ENCODE measurements at places on chromosomes 2 and 18.

DNA sequence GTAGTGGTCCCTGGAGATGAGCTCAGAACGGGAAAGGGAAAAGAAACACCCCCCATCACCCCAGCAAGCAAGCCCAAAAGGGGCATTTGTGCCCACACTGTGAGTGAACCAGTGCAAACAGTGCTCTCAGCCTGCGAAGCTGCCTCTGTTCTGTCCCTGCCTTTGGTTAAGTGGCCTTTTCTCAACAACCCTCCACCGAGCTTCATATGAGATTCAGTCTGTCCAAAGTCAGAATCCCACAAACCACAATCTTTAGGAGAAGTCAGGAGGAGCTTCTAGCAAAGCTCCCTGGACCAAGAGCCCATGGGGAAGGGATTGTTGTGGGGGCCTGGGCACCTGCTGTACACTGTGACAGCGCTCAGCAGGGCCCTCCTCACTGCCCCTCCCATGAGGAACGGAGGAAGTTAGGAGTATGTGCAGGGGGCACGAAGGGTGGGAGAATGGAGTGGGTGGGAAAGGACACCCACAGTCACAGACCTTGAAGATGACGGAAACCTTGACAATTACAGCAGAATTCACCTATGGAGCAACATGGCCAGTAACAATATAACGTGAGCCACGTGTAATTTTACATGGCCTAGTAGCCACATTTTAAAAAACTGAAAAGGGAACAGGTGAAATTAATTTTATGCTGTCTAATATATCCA, 119.5 kb downstream of the SMAD7 start:
- DNase-seq, result no peak

- DNase-seq, result no peak
Measured at GRCh38 chr2:175872005-175872348, 130.1 kb downstream of the LNPK start.

DNA sequence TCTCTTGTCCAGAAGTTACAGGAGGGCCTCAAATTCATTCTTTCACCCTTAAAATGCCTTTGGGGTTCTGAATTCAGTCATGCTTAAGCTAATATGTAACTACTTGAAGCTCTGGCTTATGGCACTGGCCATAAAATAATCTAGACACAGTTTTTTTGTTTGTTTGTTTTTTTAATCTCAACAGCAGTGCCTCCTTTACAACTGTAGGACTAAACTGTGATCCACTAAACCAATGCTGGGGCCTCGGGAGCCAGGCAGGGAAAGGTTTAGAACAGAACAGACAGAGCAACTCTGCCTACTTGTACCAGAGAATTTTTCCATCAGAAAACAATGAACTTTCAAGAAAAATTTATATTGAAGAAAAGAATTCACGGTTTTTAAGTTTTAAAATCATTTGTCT, 1.7 kb downstream of the STAM2 start:
- no peak for DNase-seq

DNA sequence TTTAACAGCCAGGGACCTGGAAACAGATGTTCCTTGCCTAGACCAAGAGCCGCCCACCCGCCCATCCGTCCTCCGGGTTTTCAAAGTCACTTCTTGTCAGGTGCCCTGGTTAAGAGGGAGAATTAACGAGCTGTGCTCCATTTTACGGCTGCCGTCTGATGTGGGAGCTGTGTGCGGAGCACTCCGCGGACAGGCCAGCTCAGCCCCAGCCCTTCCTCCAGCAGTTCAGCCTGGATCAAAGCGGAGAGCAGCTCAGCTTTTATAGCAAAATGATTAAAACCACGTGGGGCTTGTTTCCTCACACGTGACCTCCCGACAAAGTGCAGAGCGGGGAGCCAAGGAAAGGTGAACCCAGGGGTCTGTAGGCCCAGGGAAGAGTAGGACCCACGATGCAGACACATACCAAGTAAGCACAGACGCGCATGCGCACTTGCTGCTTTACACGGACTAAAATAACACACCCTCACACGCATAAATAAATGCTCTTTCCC, 46.1 kb upstream of the PKDCC start:
- DNase-seq, result no peak

DNA sequence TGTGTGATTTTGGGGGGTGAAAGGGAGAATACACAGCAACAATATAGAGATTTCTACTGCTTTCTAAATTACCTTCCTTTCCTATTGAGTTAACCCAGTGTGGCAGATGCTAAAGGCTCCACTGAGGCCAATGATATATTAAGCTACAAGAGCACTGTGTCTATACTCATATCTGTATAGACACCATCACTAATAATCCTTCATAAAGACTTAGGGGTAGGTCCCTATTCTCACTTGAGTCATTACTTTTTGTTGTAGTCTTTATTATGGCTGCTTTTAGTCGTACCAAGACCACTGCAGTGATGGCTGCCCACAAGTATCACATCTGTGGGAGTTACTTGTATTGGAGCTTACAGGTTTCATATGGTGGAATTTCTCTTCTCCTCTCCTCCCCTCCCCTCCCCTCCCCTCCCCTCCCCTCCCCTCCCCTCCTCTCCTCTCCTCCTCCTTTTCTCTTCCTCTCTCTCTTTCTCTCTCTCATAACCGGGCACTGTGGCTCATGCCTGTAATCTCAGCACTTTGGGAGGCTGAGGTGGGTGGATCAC, 637.6 kb downstream of the ADCYAP1 start:
- DNase-seq, result no peak

- no peak for DNase-seq
Measured at GRCh38 chr2:72993933-72994280, 76.6 kb downstream of the EMX1 start.

- no peak for DNase-seq
Measured at GRCh38 chr2:46299365-46300263, 2.4 kb downstream of the EPAS1 start.

- DNase-seq, result no peak
Measured at GRCh38 chr18:8142932-8143331, 466.3 kb upstream of the RAB12 start.

Data from activated gamma-delta T cell treated with Interleukin-2 at 50 U/mL for 16 hours (primary cell).